ENCODE measurements at places on chromosomes 12 and 14.

DNA sequence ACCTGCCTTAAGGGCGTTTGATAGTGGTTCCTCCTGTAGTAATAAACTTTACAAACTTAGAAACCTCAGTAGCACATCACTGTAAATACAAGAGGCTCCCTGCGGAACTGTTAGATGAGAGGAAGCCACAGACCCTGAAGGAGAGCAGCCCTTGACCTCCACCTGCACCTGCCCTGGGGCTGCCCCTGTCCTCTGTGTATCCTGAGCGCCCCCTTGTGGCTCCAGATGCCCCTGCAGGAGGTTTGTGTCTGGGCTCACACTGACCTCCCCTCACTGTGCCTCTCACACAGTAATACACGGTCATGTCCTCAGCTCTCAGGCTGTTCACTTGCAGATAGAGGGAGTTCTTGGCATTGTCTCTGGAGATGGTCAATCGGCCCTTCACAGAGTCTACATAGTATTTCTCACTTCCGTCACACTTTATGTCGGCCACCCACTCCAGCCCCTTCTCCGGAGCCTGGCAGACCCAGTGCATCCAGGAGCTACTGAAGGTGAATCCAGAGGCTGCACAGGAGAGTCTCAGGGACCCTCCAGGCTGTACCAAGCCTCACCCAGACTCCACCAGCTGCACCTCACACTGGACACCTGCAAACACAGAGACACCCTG lies 1059.8 kb downstream of the TMEM121 start:
- DNase-seq: peak; percentile 68

GRCh38 chr12:117152793-117153775 lies 37.2 kb downstream of the FBXO21 start:
- DNase-seq: no peak

DNA sequence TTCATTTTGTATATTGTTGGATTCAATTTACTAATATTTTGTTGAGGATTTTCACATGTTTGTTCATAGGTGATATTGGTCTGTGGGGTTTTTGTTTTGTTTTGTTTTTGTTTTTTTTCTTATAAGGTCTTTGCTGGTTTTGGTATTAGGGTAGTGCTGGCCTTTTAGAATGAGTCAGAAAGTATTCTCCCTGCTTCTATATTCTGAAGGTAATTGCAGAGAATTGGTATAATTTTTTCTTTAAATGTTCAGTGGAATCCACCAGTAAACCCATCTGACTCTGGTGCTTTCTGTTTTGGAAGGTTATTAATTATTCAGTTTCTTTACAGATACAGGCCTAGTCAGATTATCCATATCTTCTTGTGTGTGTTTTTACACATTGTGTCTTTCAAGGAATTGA lies 8.9 kb downstream of the TOGARAM1 start:
- DNase-seq: no peak

GRCh38 chr14:101716077-101716950 lies 45.2 kb upstream of the PPP2R5C start:
- DNase-seq: no peak

DNA sequence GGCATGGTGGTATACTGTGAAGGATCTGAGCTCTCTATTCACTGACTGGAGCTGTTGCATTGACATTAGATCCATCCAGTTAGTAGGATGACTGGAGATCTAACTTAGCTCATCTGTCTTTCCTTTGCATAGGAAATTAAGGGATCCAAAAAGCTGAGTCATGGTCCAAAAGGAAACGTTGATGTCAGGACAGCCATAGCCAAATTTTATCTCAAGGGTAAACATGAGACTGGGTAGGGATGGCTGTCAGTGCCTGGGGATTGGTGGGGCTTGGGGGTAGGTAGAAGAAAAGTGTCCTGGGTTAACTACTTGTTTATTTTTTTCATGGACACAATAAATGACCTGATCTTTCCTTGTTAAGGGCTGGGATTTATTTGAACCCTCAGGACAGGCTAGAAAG lies 4.6 kb downstream of the FAM177A1 start:
- DNase-seq: no peak

DNA sequence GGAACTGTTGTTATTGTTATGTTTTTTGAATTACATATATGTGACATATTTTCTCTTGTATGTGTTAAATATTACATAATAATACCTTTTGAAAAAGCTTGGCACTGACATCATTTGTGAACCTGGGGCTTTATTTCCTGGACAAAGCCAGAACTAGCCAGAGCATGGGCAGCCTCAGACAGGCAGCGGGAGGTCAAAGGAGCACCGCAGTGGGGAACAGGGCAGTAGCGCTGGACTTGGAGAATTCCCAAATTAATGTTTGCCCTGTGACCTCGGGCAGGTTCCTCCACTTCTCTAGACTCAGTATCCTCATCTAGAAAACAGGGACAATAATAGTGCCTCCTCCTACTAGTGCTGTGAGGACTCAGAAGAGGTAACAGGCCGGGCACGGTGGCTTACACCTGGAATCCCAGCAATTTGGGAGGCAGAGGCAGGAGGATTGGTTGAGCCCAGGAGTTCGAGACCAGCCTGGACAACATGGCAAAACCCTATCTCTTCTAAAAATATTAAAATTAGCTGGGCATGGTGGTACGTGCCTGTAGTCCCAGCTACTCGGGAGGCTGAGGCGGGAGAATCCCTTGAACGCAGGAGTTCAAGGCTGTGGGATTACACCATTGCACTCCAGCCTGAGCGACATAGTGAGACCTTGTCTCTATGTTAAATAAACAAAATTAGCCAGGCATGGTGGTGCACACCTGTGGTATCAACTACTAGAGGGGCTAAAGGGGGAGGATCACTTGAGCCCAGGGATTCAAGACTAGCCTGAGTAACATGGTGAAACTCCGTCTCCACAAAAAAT lies 27.3 kb upstream of the ITPK1 start:
- DNase-seq: no peak

GRCh38 chr12:67382241-67382871 lies 113.2 kb downstream of the CAND1 start:
- no peak for DNase-seq

DNA sequence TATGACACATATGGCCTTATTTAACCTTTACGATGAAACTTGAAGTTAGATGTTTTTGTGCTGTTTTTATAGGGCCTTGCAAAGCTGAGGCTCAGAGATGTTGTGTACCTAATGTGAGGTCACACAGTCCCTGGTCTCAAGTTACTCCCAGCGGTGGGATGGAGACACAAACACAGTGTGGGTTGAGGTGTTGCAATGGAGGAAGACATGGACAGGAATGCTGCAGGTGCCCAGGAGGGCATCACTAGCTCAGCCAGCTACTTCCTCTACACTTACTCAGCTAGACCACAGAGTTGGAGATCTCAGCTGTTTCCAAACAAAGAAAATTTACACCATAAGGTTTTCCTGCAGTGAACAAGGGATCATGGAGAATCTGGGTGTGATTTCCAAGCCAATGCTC lies 15.5 kb downstream of the LHX5 start:
- no peak for DNase-seq

DNA sequence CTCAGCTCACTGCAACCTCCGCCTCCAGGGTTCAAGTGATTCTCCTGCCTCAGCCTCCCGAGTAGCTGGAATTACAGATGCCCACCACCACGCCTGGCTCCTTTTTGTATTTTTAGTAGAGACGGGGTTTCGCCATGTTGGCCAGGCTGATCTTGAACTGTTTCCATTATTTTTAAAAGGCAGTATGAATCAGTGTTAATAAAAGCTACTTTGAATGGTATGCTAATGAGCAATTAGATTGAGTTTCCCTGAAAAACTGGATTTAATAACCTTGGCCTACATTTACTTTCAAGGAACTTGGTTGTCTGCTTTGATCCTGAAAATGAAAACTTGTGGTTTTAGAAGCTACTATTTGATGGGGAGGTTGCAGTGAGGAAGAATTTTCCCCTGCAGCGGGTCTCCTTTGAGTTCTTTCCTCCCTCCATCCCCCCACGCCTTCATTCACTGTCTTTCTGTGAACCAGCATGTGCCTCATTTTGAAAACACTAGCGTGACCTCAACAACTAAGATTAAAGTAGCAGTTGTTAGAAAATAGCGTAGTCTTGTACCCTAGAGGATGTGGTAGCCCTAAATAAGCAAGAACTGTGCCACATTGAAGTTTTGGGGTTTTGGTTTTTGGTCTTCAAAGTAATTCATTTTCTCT lies 17.8 kb upstream of the RPS6KA5 start:
- DNase-seq: peak; percentile 20

DNA sequence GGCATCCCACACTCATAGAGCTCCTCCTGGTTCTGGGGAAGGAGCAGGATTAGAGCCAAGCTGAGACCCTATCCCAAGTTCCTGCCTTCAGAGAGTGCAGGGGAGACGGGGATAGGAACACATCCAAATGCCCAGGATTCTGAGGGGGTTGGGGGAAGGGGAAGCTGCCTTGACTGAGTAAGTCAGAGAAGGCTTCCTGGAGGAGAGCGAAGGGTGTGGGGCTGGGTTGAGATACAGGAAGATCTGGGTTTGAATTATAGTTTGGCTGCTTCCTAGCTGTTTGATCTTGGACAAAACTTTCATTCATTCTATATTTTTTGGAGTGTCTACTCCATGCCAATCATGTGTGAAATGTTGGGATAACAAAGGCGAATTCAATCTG lies 8.0 kb upstream of the AQP2 start:
- DNase-seq: no peak

GRCh38 chr12:69908203-69908602 lies 83.2 kb downstream of the MYRFL start:
- DNase-seq: no peak

GRCh38 chr12:126627596-126627995 lies 1562.4 kb downstream of the AACS start:
- DNase-seq: no peak

- DNase-seq: no peak
These were observed 1.8 kb downstream of the XRCC3 start for GRCh38 chr14:103713304-103714062.
